ENCODE measurements at places on chromosomes 4 and X. TPM values are rescaled to one million over a fixed set of nuclear protein-coding genes. Genes with fewer than 3 reads are reported as not detected.
A peak's percentile ranks its signal among the peaks of the same experiment; 100 is the strongest.

DNA sequence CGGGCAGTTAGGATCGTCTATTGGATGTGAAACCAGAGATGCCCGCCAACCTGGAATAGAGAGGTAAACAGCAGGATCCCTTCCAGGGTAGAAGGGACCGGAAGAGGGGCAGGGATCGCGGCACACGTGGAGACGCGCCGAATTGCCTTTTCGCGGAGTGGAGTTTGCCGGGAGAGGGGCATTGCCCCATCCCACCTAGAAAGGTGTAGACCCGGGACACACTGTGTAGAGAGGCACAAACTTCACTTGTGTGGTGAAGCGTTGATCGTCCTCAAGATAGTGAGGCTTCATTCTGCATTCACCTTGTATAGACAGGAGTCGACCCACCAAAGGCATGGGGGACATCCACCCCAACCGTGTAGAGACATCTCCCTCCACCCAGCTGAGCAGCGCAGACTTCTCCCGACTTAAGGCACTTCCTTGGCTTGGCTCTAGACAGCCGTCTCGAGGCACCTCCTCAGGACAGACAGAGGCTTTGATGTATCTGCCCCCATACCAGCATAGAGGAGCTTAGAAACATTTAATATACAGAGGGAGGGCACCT is 410 bp downstream of the GNL3L start:
- no peak for DNase-seq

DNA sequence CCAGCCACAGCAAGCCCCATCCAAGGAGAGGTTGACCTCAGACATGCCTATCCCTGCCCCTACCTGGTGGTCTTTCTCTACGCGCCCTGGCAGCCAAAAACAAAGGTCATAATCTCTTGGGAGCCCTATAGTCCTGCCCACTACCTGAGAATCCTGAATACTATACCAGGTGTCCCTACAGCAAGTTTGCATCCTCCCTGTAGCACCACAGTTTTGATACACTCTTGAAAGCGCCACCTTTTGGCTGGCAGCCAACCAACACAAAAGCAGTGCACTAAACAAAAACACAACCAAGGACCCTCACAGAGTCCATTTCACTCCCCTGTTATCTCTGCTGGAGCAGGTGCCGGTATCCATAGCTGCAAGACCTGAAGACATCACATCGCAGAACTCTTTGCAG is 523.8 kb upstream of the CPEB2 start:
- no peak for DNase-seq

DNA sequence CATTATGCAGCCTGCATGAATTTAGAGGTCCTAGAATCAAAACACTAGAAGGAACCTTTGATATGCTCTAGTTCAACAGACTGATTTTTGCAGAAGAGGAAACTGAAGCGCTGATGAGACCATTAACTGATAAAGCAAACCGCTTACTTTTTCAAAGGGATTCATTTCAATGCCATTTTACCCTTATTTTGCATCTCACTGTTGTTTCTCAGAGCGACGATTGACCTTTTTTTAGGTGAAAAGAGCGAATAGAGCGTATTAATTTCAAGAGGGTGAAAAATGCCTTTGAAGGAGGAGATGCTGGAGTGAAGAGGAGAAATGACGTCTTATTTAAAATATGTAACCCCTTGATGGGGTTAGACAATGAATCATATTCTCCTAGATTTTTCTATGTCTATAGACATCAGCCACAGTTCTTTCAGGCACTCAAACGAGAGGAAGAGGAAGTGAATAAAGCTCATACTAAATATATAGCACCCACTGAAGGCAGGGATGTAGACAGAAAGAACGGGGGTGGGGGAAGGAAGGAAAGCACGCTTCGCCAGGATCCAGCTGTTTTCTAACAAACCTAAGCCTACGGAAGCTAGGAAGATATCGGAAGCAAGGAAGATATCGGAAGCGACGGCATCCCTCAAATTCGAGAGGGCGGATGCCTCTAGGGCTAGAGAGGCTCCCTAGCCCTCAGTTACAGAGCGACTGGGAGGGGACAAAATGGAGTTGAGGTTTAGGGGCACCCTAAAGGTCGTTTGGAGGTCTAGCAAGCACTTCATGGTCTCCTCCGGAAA is 848 bp downstream of the ACSL4 start:
- DNase-seq: peak; percentile 41

DNA sequence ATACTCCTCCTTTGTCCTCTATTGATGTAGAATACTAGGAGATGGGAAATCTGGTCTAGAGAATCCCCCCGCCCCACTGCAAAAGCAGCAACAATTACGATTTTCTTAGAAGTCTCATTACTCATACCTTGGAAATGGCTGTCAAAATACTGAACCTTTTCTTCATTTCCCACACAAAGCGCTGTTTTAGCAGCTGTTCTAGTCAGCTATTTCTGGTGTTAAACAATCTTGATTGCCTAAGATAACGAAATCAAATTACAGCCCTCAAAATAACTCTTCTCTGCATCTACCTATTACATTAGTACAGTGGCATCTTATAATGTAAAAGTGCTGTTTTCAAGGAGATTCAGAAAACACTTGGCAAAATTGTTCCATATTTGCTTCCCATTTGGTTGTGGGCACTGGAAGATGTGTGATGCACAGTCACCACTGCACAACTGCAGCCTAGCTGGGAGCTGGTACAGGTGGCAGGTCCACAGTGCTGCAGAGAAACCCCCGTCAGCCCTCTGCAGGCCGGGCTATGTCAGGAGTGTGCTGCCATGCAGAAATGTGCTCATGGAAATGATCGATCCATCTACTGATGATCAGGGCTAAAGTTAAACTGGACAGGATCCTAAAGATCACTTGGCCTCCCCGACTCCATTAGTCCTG is 50.4 kb downstream of the TBC1D9 start:
- no peak for DNase-seq

The PLXNB3 gene
- total RNA-seq: 8.2 TPM

The RHOXF2B gene
- not detected for total RNA-seq

Measured in activated CD8-positive, alpha-beta T cell treated with anti-CD3 and anti-CD28 coated beads for 36 hours (primary cell).